CD4-positive, alpha-beta T cell (primary cell): ENCODE measurements at places on chromosomes 5 and 9.

DNA sequence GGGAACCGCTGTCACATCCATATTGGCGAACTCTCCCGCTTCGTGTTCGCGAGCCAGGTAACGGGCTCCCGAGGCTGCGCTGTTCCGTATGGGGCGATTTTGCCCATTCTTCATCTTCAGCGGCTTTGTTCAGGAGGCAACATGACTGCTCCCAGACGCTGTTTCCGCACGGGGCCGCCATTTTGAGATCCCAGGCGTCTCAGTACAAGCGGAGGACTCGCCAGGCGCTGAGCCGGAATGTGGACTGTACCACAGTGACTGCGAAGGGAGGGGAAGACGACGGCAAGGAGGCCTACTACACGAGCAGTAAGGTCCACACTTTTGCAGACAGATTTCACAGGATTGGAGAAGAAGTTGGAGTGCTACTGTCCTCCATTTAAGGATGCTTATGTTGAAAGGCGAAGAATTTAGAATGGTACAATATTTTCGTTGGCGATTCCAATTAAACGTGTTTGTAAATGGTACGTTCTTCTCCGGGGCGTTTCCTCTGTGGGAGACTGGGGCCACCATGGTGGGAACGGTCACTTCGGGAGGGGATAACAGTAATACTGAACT is 41.6 kb upstream of the ZNF300 start:
- no peak for DNase-seq
- no peaks in the 10 kb centered on the region for H3K36me3 ChIP-seq
- H3K4me1 ChIP-seq: no peaks in the 10 kb centered on the region
- H3K27me3 ChIP-seq: peaks cover 12% of the 10 kb centered on the region

GRCh38 chr9:22136461-22137096 is 127.5 kb upstream of the CDKN2B start:
- no peak overlapping the region for H3K4me3 ChIP-seq
- DNase-seq: no peak
- no peak overlapping the region for H3K27ac ChIP-seq
- no peaks in the 10 kb centered on the region for H3K4me1 ChIP-seq

DNA sequence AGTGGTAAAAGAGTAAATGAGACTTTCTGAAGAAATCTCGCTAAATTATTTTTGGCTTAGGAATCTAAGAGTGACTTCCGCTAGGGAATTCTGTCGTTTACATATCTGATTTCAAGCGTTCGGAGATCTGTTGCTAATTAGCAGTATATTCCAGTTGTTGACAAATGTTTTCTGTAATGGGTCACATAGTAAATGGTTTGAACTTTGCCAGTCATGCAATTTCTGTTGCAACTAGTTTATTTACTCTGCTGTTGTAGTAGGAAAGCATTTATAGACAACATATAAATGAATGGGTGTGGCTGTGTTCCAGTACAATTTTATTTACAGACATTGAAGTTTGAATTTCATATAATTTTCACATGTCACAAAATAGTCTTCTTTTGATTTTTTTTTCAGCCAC is 57.4 kb upstream of the JAK2 start:
- no peaks in the 10 kb centered on the region for H3K27me3 ChIP-seq
- DNase-seq: no peak
- no peaks in the 10 kb centered on the region for H3K4me1 ChIP-seq
- H3K4me3 ChIP-seq: no peak overlapping the region
- no peak overlapping the region for H3K27ac ChIP-seq
- H3K36me3 ChIP-seq: no peaks in the 10 kb centered on the region

- no peaks in the 10 kb centered on the region for H3K4me1 ChIP-seq
- no peak overlapping the region for H3K4me3 ChIP-seq
- no peaks in the 10 kb centered on the region for H3K27me3 ChIP-seq
- H3K27ac ChIP-seq: no peak overlapping the region
- DNase-seq: no peak
These were observed 36.8 kb downstream of the ELL2 start for GRCh38 chr5:95924720-95925377.

DNA sequence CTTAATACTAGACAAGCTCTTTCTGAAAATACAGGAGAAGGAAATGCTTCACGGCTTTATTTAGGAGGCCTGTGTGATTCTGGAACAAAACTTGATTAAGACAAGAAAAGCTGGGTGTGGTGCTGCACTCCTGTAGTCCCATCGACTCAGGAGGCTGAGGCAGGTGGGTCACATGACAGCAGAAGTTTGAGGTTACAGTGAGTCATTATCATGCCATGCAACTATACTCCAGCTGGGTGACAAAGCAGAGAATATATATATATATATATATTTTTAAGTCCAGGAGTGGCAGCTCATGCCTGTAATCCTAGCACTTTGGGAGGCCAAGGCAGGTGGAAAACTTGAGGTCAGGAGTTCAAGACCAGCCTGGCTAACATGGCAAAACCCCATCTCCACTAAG is 33.1 kb upstream of the SPIN1 start:
- no peaks in the 10 kb centered on the region for H3K27me3 ChIP-seq
- DNase-seq: no peak
- no peaks in the 10 kb centered on the region for H3K4me1 ChIP-seq
- no peak overlapping the region for H3K4me3 ChIP-seq

- H3K36me3 ChIP-seq: peaks cover 65% of the 10 kb centered on the region
- H3K4me1 ChIP-seq: peaks cover 39% of the 10 kb centered on the region
- no peaks in the 10 kb centered on the region for H3K27me3 ChIP-seq
- no peak overlapping the region for H3K4me3 ChIP-seq
- DNase-seq: peak; percentile 11
These were observed 6.5 kb downstream of the CD74 start for GRCh38 chr5:150406103-150406722.

DNA sequence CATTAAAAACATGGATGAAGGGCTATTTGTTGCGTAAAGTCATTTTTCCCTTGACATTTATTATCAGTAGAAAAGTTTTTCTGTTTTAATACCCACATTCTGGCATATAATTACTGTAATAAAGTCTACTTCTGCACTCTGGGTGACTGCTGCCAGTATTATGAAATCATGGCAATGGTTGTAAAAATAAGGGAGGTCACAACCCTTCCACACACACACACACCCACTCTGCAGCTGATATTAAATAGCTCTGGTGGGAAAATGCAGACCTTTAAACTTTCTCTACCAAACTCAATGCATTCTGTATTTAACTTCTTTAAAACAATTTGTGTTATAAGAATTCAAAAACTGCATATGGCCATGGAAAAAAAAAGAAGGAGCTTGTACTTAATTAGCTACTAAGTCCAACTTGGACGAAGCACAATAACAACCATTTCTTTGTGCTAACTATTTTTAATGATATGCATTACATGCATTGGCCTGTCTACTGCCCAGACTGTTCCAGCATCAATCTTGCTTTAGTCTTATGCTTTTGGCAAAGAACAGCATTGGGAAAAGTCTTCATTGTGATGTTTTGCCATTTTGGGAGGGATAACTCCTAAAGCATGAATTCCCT is 137.6 kb upstream of the MAP3K1 start:
- peaks cover 17% of the 10 kb centered on the region for H3K4me1 ChIP-seq
- no peaks in the 10 kb centered on the region for H3K36me3 ChIP-seq
- H3K4me3 ChIP-seq: no peak overlapping the region
- DNase-seq: no peak
- H3K27me3 ChIP-seq: no peaks in the 10 kb centered on the region

- no peaks in the 10 kb centered on the region for H3K36me3 ChIP-seq
- H3K4me3 ChIP-seq: no peak overlapping the region
- no peak overlapping the region for H3K27ac ChIP-seq
These were observed 285.4 kb downstream of the MAST4 start for GRCh38 chr5:66881480-66882161.
